ENCODE measurements at places on chromosomes 6 and 20.

- peak; percentile 43 for DNase-seq
Observed at GRCh38 chr6:127266892-127267645, 405 bp downstream of the RNF146 start.

DNA sequence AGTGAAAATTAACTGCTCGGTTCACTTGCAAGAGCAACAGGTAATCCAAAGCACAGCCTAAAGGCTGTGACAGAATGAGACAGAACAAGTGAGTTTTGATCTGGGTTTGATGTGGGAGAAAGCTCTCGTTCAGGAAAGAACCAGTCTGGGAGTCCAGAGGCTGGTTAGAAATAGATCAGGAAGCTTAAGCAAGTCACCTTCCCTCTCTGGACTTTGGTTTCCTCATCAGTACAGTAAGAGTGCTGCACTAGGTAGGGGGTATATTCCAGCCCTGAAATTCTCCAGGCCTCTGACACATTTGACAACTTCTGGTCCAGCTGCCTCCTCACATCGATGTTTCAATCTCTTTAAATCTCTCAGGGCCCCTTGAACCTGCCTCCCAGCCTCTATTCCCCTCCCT lies 33.7 kb upstream of the MDGA1 start:
- no peak for DNase-seq

GRCh38 chr6:11236076-11236750 lies 3.7 kb upstream of the NEDD9 start:
- DNase-seq, result no peak

DNA sequence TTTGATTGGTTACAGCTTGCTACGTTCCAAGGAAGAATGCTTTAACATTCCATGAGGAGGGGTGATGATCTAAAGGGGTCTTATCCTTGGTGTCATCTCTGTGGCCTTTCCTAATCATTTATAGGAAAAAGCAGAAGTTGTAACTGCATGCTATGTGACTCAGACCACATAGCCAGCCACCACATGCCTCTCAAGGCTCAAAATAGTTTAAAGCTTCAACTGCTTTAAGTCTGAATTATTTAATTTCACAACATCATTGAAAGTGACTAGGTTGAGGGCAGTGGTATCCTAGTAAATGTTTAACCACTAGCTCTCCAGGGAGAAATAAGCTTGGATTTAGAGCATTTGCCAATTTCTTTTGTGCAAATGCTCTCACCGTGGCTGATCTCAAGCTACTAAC lies 29.7 kb downstream of the MC3R start:
- no peak for DNase-seq

- DNase-seq, result no peak
Observed at GRCh38 chr6:7672066-7673062, 53.5 kb upstream of the BMP6 start.

DNA sequence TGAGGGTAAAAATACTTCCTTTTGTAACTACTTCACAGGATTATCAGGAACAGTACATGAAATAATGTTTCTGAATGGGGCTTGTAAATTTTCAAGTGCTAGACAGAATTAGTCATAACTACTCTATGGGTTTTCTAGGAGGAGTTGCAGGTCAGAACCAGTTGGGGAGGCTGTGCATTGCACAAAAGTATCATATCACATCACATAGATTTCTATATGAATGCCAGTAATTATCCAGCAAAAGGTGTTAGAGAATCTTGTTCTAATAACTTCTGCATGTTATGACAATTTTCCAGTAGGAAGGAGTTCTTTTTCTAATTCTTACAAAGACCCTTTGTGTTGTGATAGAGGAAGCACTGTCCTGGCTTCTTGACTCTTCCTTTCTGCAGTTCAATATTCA lies 551.6 kb downstream of the COL12A1 start:
- DNase-seq, result no peak

DNA sequence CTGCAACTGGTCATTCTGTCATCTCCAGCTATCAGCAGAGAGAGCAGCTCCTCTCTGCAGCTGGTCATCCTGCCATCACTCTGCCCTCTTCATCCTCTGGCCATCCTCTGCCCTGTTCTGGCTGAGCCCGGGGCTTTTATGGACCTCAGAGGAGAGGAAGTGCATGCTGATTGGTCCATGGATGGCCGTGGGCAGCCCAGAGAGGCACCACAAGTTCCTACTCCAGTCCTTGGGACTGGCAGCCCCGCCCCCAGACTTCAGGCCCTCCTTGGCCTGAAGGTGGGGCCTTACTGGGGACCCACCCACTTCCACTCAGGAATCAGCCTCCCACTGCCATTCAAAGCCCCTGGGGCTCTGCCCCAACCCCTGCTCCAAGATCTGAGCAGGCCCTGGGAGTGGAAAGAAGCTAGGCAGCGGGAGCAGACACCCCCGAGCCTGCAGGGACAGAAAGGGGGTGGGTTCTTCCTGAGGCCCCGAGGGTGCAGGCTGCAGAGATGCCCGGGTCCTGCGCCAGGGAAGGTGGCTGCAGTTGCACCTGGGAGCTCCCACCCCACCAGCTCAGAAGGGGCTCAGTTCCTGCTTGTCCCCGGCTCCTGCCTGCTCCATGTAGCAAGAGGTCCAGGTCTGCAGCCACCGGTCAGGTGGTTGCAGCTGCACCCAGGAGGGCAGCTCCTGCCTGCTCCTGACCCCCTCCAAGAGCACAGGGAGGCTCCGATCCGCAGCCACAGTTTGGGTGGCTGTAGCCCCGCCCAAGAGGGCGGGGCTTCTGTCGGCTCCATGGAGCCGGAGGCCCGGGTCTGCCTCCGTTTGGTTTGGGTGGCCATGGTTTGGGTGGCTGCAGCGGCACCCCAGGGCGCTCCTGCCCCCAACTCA lies 34.1 kb upstream of the HMGA1 start:
- DNase-seq, result no peak

DNA sequence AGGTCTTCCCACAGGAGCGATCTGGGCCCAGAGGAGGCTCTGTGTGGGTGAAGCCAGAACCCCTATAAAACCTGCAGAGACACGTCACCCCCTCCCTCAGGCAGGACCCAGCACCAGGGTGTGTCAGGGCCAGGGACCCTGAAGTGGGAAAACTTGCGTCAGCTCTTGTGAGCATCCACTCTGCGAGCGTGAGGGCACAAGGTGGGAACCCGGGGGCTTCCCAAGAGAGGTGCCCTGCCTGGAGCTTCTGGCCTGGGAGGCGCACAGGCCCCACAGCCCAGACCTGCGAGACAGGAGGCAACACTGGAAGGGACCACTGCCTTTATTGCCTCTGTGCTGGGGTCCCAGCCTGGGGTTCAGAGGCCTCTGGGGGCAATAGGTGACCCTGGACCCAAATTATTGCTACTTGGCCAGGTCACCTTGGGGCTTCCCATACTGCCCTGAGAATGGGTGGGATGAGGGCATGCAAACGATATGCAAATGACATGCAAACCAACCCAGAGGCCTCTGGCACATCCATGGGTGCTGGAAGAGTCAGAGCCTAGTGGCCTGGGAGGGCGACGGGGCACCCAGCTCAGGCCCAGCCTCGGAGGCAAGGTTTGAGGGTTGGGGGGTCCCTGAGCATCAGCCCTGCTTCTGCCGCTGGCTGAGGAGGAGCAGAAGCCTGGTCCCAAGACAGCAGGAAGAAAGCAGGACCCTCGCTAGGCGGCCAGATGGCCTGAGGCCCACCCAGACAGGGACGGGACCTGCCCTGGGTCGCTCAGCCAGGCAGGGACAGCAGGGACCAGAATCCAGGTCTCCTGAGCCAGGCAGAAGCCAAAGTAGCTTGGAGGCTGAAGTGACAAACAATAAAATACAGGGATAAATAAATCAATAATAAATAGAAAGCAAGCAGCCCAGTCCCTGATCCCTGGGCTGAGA lies 5.1 kb upstream of the C20orf144 start:
- DNase-seq, result no peak

DNA sequence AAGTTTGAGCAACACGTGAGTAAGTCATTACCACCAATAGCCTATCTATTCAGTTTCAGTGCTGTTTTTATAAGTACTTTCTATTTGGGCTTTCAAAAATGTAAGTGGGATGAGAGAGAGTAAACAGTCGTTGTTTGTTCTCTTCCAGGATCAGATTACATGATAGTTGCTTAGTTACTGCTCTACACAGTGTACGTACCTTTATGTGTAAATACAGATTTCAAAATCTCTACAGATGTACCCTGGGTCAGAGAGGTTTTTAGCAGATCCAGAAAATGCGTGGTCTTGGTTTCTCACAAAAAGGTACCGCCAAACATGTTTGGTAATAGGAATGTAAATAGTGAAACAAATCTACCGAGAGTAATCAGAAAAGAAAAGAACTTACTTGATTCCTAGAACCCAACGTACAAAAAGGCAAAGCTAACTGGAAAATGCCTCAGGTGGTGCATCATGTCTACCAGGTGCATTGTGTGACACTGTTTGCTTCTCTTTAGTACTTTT lies 421.1 kb downstream of the BCKDHB start:
- no peak for DNase-seq

GRCh38 chr6:72675396-72675795 lies 53.5 kb downstream of the KCNQ5 start:
- no peak for DNase-seq
